ENCODE measurements at places on chromosomes 16 and 17. TPM values are rescaled to one million over a fixed set of nuclear protein-coding genes. Genes with fewer than 3 reads are reported as not detected.
A peak's percentile ranks its signal among the peaks of the same experiment; 100 is the strongest.

- H3K4me3 ChIP-seq, result no peak overlapping the region
- H3K27me3 ChIP-seq, result no peaks in the 10 kb centered on the region
- H3K27ac ChIP-seq, result no peak overlapping the region
- no peaks in the 10 kb centered on the region for H3K36me3 ChIP-seq
Measured at GRCh38 chr17:56009795-56010651, 143.3 kb upstream of the ANKFN1 start.

DNA sequence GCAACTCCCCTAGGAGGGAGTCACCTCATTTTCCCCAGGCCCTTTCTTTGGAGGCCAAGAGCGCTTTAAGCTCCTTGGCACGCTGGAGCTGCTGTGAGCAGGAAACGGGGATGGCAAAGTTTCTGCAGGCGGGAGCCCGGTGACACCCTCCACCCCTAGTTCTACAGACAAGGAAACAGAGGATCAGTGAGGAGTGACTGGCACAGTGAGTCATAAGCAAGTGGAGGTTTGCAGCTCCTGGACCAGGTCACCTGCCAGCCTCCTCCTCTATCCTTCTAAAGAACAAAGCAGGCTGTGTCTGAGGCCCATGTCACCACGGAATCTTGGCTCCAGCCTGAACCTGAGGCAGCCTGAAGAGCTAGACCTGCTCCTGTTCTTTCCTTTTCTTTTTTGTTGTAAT, 141.9 kb downstream of the TMEM132E start:
- no peak overlapping the region for H3K27ac ChIP-seq
- DNase-seq, result no peak
- no peak overlapping the region for H3K4me3 ChIP-seq
- H3K27me3 ChIP-seq, result no peaks in the 10 kb centered on the region
- H3K36me3 ChIP-seq, result no peaks in the 10 kb centered on the region

The RASD1 gene
- 0.54 TPM for total RNA-seq

The TP53TG3F gene
- not detected for total RNA-seq

DNA sequence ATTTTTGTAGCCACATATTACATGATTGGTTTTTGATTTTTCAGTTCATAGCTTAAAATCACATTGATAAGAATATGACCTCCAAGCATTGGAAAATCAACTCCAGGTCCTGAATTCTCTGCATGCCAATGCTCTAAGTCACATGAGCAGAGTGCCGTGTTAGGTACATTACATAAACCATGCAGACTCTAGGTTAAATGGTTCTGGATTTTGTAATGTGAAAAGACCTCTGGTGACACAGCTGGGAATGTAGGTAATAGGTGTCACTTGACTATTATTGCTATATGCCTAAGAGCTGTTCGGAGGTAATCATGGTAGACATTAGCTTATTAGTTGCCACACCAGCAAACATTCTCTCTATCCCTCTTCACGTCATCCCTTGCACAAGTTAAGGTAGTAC, 231.1 kb upstream of the SALL1 start:
- no peak overlapping the region for H3K27ac ChIP-seq
- no peaks in the 10 kb centered on the region for H3K4me1 ChIP-seq
- H3K27me3 ChIP-seq, result peaks cover 3% of the 10 kb centered on the region
- H3K36me3 ChIP-seq, result no peaks in the 10 kb centered on the region

GRCh38 chr16:89786474-89787364, 29.7 kb downstream of the FANCA start:
- H3K27ac ChIP-seq, result no peak overlapping the region
- H3K27me3 ChIP-seq, result no peaks in the 10 kb centered on the region
- H3K4me3 ChIP-seq, result no peak overlapping the region
- H3K4me1 ChIP-seq, result no peaks in the 10 kb centered on the region
- no peak for DNase-seq

The TPSG1 gene
- total RNA-seq, result not detected

- DNase-seq, result peak; percentile 24
- H3K4me3 ChIP-seq, result no peak overlapping the region
- no peak overlapping the region for H3K27ac ChIP-seq
- H3K36me3 ChIP-seq, result no peaks in the 10 kb centered on the region
- H3K27me3 ChIP-seq, result no peaks in the 10 kb centered on the region
Measured at GRCh38 chr17:33142705-33143299, 150.3 kb downstream of the ASIC2 start.

- no peaks in the 10 kb centered on the region for H3K36me3 ChIP-seq
- H3K27ac ChIP-seq, result no peak overlapping the region
- H3K27me3 ChIP-seq, result no peaks in the 10 kb centered on the region
- no peak overlapping the region for H3K4me3 ChIP-seq
Measured at GRCh38 chr17:73777131-73777449, 132.8 kb upstream of the SDK2 start.

The FBXO39 gene
- total RNA-seq, result not detected

The CRYBA1 gene
- total RNA-seq, result not detected

- peaks cover 73% of the 10 kb centered on the region for H3K27me3 ChIP-seq
- no peaks in the 10 kb centered on the region for H3K36me3 ChIP-seq
- peak; percentile 51 for DNase-seq
- H3K27ac ChIP-seq, result no peak overlapping the region
Measured at GRCh38 chr16:55641430-55642056, 14.2 kb upstream of the SLC6A2 start.

- H3K27me3 ChIP-seq, result no peaks in the 10 kb centered on the region
- peaks cover 87% of the 10 kb centered on the region for H3K36me3 ChIP-seq
- no peak overlapping the region for H3K27ac ChIP-seq
- no peak overlapping the region for H3K4me3 ChIP-seq
- DNase-seq, result no peak
- peaks cover 12% of the 10 kb centered on the region for H3K4me1 ChIP-seq
Measured at GRCh38 chr16:16080465-16081065, 131.1 kb downstream of the ABCC1 start.

The CBFA2T3 gene
- not detected for total RNA-seq

- no peak for DNase-seq
- H3K4me3 ChIP-seq, result no peak overlapping the region
- no peaks in the 10 kb centered on the region for H3K36me3 ChIP-seq
- no peaks in the 10 kb centered on the region for H3K27me3 ChIP-seq
- no peak overlapping the region for H3K27ac ChIP-seq
- no peaks in the 10 kb centered on the region for H3K4me1 ChIP-seq
Measured at GRCh38 chr16:56075732-56076388, 115.4 kb upstream of the GNAO1 start.

The KIAA0513 gene
- total RNA-seq, result 9.5 TPM

The CDK10 gene
- 18.6 TPM for total RNA-seq

The SLC2A4 gene
- total RNA-seq, result under 0.01 TPM

GRCh38 chr17:1060991-1061390, 64.1 kb downstream of the TIMM22 start:
- H3K27me3 ChIP-seq, result no peaks in the 10 kb centered on the region
- H3K4me1 ChIP-seq, result peaks cover 4% of the 10 kb centered on the region
- H3K36me3 ChIP-seq, result peaks cover 43% of the 10 kb centered on the region
- H3K4me3 ChIP-seq, result no peak overlapping the region
- no peak overlapping the region for H3K27ac ChIP-seq
- peak; percentile 99 for DNase-seq

DNA sequence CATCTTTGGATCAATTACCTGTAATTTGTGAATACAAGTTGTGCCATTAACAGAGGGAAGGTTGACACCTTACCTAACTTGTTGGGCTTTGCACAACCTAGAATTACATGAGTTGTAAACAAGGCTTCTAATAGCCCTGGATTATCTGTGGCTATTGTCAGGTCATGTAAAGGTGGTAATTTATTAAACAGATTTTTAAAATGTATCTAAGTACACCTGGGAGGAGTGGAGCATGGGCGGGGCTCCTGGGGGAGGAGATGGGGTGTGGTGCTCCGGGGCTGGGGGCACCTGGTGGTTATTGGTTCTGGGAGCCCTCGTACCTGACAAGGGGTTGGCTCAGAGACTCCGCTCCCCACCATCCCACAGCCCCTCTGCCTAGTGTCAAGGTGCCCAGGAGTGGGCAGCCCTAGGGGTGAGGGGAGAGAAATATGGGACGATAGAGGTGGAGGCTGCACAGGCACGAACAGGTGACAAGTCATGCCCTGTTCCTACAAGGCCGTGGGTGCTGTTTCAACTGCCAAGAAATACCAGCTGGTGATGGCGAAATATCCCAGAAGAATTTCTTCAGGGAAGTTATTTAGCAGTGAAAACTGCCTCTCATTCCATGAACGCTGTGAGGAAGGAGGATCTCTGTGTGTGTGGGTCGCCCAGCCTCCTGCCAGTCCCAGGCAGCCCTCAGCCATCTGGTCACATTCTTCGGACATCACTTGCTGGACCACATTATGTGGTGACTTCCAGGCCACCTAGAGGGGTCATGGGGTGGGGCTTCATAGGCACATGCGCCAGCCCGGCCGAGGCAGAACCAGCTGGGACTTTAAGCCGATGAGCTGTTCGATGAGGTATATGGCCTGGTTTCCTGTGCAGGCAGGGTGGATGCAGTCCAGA, 55.5 kb upstream of the IRX3 start:
- no peaks in the 10 kb centered on the region for H3K4me1 ChIP-seq
- no peak overlapping the region for H3K4me3 ChIP-seq
- H3K27me3 ChIP-seq, result no peaks in the 10 kb centered on the region

- H3K36me3 ChIP-seq, result no peaks in the 10 kb centered on the region
- H3K27me3 ChIP-seq, result no peaks in the 10 kb centered on the region
- no peaks in the 10 kb centered on the region for H3K4me1 ChIP-seq
- no peak overlapping the region for H3K4me3 ChIP-seq
Measured at GRCh38 chr16:85483424-85483823, 129.7 kb upstream of the GSE1 start.

The BLTP2 gene
- 174 TPM for total RNA-seq

The NR1D1 gene
- total RNA-seq, result 0.28 TPM

GRCh38 chr17:55038291-55038690, 69.7 kb downstream of the STXBP4 start:
- no peaks in the 10 kb centered on the region for H3K36me3 ChIP-seq
- no peak overlapping the region for H3K27ac ChIP-seq
- DNase-seq, result no peak
- H3K27me3 ChIP-seq, result no peaks in the 10 kb centered on the region

DNA sequence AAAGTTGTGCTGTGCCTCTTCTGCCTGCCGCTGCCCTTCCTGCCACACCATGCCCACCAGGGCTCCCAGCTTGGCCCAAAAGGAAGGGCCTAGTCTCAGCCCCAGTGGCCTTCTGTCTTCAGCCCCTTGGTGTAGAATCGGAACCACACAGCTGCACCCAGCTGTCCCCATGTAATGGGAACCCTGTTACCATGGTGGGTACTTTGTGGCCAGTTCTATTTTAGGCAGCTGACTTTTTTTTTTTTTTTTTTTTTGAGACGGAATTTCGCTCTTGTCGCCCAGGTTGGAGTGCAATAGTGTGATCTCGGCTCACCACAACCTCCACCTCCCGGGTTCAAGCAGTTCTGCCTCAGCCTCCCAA, 163.3 kb upstream of the GSE1 start:
- no peak for DNase-seq
- no peak overlapping the region for H3K27ac ChIP-seq
- H3K36me3 ChIP-seq, result no peaks in the 10 kb centered on the region
- no peak overlapping the region for H3K4me3 ChIP-seq
- H3K27me3 ChIP-seq, result no peaks in the 10 kb centered on the region

- H3K27ac ChIP-seq, result no peak overlapping the region
- DNase-seq, result no peak
- H3K36me3 ChIP-seq, result no peaks in the 10 kb centered on the region
- H3K27me3 ChIP-seq, result no peaks in the 10 kb centered on the region
- no peaks in the 10 kb centered on the region for H3K4me1 ChIP-seq
- H3K4me3 ChIP-seq, result no peak overlapping the region
Measured at GRCh38 chr16:62190426-62190825, 154.2 kb upstream of the CDH8 start.

The KRT16 gene
- total RNA-seq, result not detected

The CD300LG gene
- not detected for total RNA-seq

The CRHR1 gene
- total RNA-seq, result not detected

DNA sequence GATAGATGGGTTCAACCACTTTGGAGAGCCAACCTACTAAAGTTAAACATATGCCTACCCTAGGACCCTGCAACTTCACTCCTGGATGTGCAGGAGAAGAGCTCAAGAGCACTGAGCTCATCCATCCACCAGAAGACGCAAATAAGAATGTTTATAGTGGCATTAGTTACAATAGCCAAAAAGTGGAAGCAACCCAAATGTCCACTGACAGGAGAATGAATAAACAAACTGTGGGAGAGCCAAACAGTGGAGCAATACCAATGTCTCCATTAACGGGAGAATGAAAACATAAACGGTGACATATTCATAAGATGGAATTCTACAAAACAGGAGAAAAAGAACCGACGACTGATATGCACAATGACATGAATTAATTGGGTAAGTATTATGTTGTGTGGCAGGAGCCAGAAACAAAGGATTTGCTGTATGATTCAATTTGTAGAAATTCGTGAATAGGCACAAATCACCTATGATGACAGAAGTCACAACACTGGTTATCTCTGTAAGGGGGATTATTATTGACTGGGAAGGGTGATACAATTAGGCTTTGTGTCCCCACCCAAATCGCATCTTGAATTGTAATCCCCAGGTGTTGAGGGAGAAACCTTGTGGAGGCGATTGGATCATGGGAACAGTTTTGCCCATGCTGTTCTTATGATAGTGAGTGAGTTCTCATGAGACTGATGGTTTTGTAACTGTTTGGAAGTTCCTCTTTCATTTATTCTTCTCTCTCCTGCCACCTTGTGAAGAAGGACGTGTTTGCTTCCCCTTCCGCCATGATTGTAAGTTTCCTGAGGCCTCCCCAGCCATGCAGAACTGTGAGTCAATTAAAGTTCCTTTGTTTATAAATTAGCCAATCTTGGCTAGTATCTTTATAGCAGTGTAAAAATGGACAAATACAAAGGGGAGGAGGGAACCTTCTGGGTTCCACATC, 57.9 kb upstream of the PLCG2 start:
- H3K4me3 ChIP-seq, result no peak overlapping the region
- H3K27ac ChIP-seq, result no peak overlapping the region
- H3K36me3 ChIP-seq, result no peaks in the 10 kb centered on the region
- DNase-seq, result peak; percentile 61

GRCh38 chr17:70629902-70630301, 460.6 kb downstream of the KCNJ2 start:
- peaks cover 2% of the 10 kb centered on the region for H3K27me3 ChIP-seq
- no peak overlapping the region for H3K27ac ChIP-seq
- no peaks in the 10 kb centered on the region for H3K4me1 ChIP-seq
- H3K4me3 ChIP-seq, result no peak overlapping the region

- H3K36me3 ChIP-seq, result no peaks in the 10 kb centered on the region
- H3K4me3 ChIP-seq, result no peak overlapping the region
- H3K27me3 ChIP-seq, result peaks cover 6% of the 10 kb centered on the region
- no peak for DNase-seq
- no peak overlapping the region for H3K27ac ChIP-seq
Measured at GRCh38 chr16:48008011-48008525, 147.7 kb downstream of the ABCC12 start.

The FGF11 gene
- total RNA-seq, result 0.18 TPM

The NHLRC4 gene
- total RNA-seq, result 0.56 TPM

GRCh38 chr16:50695017-50696000, 1.9 kb downstream of the NOD2 start:
- H3K4me1 ChIP-seq, result no peaks in the 10 kb centered on the region
- peaks cover 18% of the 10 kb centered on the region for H3K27me3 ChIP-seq
- H3K4me3 ChIP-seq, result no peak overlapping the region

The CIITA gene
- total RNA-seq, result not detected

DNA sequence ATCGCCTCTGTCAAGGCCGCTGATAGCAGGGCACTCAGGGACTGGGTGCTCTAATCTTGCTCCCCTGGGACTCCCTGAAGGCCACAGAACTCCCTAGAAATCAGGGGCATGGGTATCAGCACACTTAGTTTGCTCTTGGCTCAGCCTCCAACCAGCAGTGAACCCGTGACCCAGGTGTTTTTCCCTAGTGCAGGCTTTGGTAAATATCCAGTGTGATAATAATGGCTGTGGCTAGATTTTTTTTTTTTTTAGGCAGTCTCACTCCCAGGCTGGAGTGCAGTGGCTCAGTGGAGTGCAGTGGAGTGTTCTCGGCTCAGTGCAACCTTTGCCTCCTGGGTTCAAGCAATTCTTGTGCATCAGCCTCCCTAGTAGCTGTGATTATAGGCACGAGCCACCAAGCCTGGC, 10.3 kb downstream of the NUPR1 start:
- no peaks in the 10 kb centered on the region for H3K27me3 ChIP-seq
- DNase-seq, result no peak
- H3K27ac ChIP-seq, result no peak overlapping the region
- H3K4me3 ChIP-seq, result no peak overlapping the region
